NCI-H187 treated with DMSO at 0.1 percent for 48 hours (cell line): ENCODE measurements at places on chromosomes 7 and 10.

DNA sequence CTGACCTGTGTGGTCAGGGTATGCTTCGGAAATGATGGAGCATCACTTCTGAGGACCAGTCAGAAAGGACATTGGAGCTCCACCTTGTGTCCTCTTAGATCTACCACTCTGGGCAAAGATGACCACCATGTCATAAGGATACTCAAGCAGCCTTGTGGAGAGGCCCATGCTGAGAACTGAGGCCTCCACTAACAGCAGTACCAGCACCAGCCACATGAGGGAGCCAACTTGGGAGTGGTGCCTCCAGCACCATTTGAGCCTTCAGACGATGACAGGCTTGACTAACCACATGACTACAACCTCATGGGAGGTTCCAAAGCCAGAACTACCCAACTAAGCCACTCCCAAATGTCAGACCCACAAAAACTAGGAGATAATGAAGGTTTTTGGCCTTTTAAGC lies 116.0 kb downstream of the NPTX2 start:
- DNase-seq: no peak

DNA sequence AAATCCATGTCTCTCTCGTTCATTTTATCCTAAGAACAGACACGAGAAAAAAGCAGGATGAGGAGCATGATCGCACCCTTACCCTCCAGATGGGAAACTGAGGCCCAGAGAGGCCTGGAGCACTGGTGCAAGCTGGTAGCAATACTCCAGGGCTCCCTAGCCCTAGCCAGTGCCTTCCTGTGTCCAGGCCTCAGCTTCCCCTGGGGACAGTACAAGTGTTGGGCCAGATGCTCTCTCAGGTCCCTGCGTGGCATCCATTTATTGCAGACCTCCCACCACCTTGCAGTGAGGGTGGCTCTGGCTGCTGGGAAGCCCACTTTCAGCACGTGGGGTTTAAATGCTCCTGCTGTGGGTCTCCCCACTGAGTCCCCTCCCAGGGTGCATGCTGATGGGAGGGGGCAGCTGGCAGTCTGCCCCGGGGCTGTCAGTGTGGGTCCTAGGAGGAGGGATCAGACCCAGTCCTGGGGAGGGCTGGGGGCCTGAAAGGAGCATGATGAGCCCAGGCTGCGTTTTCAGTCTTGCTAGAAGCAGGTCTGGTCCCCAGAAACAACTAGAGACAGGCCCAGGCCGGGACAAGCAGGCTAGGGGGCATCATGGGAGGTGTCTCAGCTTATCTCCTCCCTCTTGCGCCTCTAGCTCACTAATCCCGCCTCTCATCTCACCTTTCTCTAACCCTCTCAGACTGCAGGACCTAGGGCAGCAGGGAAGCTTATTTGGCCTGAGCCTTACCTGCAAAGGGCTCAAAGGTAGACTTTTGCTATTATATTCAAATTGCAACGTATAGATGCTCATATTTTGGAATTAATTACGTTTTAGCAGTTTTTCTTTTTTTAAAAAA lies 662 bp upstream of the PPIF start:
- DNase-seq: no peak

GRCh38 chr7:25369786-25370185 lies 141.5 kb upstream of the NPVF start:
- no peak for DNase-seq

DNA sequence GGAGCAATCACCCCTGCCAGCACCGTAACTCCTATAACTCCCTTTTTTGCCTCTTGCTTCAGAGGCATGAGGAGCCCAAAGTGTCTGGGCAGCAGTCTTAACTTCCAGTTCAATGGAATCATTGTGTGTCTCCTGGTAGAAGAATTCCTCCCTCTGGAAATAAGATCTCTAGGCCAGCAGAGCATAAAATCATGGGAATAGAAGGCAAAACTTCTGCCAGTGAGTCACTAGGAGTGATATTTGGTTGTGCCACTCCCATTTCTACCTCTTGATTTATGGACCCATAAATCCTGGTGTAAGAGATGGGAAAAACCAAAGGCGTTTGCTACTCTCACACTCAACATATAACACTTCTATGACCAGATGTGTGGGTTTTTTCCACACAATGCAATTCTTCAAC lies 104.9 kb upstream of the FAM180A start:
- DNase-seq: no peak

GRCh38 chr10:71431239-71432100 lies 34.8 kb downstream of the CDH23 start:
- DNase-seq: no peak

- no peak for DNase-seq
Observed at GRCh38 chr7:70596598-70596913, 535.4 kb upstream of the GALNT17 start.

- DNase-seq: no peak
Observed at GRCh38 chr10:3526727-3527501, 258.1 kb downstream of the KLF6 start.

GRCh38 chr10:104337521-104337984 lies 712 bp downstream of the ITPRIP start:
- DNase-seq: no peak

GRCh38 chr10:61166065-61166464 lies 222.1 kb upstream of the RHOBTB1 start:
- DNase-seq: no peak

DNA sequence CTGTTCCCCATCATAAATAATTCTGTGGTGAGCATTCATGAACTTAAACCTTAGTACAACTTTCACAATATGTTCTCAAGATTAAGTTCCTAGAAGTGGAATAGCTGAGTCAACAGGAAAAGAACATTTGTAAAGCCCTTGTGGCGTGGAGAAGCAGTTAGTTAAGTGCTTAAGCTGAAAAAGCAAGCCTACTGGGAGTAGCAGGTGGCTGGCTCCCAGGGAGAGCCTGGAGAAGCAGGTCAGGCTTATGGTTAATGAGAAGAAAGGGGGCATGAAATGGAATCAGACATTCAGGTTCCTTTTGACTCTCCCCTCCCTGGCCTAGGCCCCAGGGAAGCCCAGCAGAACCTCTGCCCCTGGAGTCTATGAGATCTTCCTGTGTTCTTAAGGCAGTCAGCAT lies 35.3 kb downstream of the VSTM4 start:
- DNase-seq: no peak

GRCh38 chr7:29019896-29020295 lies 61.8 kb upstream of the TRIL start:
- DNase-seq: no peak

DNA sequence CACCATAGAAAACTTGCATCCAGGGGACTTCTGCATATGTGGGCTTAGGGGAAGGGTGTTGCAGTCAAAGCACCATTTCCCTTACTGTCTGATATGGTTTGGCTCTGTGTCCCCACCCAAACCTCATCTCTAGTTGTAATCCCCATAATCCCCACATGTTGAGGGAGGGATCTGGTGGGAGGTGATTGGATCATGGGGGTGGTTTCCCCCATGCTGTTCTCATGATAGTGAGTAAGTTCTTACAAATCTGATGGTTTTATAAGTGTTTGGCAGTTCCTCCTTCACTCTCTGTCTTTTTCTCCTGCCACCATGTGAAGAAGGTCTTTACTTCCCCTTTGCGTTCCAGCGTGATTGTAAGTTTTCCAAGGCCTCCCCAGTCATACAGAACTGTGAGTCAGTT lies 177.4 kb downstream of the ADK start:
- no peak for DNase-seq

GRCh38 chr7:41579961-41580935 lies 122.6 kb downstream of the INHBA start:
- DNase-seq: no peak

DNA sequence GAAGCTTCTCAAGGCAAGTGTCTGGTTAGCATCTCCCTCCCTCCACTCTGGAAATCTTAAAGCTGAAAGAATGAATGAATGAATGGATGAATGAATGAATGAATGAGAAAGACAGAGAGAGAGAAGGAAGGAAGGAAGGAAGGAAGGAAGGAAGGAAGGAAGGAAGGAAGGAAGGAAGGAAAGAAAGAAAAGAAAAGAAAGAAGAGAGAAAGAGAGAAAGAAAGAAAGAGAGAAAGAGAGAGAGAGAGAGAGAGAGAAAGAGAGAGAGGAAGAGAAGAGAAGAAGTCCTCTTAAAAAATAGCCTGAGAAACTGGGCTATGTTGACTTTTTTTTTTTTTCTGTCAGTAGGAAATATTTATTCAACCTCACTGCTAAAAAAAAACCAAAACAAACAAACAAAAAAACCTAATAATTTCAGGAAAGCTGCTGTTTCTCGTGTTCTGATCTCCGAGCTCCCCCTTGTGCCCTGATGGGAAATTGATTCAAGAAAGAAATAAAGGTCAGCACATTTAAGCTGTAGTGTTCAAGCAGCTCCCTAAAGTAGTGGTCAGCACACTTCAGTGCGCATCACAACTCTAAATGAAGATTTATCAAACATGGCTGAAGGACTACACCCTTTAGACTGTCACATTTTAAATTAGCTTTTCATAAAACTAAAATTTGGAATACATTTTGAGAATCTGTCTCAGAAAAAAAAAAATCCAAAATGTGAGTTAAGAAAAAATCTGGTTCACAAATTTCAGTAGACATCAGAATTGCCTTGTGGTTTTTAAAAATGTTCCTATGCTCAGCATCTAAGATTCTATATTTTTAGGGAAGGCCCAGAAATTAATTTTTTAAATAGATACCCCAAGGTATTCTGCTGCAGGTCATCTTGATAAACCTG lies 154.3 kb downstream of the ELAPOR2 start:
- no peak for DNase-seq

DNA sequence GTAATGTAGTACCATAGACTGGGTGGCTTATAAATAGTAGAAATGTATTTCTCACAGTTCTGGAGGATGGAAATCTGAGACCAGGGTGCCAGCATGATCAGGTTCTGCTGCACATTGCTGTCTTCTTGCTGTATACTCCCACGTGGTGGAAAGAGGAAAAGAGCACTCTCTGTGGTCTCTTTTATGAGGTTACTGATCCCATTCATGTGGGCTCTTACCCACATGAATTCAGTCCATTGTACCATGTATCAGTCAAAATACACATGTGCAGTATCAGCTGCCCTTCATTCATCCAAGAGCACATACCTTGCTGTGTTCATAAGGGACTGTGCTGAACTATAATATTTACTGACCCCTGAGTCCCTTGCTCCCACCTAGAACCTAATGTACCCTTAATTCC lies 17.1 kb downstream of the PNLIPRP2 start:
- no peak for DNase-seq

GRCh38 chr7:91311839-91312238 lies 47.6 kb downstream of the FZD1 start:
- no peak for DNase-seq

- DNase-seq: no peak
Observed at GRCh38 chr10:84267503-84268126, 22.8 kb downstream of the RGR start.

DNA sequence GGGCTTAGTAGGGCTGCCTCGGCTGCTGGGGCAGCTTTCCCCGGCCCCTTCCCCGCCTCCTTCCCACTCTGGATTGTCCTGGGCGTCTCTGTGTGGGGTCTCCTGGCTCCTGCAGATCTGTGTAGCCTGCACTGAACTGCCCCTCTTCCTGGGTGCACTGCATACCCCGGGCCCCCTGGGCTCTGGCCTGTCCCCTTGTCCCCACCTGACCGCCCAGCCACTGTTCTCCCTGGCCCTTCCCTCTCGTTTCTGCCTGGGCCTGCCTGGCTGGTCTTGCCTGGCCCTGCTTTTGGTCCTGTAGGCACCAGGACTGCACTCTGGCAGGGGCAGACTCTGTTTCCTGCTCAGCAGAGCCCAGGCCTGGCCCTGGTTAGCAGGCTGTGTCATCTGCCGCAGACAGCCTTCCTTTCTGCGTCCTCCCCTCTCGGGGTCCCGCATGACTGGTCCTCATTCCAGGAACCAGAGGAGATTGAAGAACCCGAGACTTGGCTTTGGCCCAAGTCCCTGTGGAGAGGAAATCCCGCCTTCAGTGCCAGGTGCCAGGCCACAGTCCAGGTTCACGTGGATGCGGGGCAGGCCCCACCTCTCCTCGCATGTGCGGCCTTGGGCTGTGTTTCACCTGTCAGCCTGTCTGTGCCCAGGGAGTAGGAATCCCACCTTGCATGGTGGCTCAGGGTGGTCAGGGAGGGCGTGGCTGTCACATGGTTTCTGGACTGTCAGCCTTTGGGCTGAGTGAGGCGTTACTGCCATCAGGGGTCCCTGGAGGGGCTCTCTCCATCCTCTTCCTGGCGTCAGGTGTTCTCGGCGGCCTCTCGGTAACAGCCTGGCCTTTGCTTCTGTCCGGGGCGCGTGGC lies 9.2 kb downstream of the INPP5A start:
- DNase-seq: no peak

DNA sequence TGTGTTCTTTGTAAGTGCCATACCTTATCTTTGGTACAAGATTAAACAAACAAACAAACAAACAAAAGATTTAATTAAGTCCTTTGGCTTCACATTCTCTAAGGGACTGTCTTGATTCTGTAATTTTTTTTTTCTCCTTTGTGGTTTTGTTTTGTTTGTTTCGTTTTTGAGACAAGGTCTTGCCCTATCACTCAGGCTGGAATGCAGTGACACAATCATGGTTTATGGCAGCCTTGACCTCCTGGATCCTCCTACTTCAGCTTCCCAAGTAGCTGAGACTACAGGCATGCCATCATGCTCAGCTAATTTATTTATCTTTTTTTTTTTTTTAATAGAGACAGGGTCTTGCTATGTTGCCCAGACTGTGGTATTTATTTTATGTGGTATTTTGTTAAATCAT lies 165.8 kb downstream of the LRRC4 start:
- DNase-seq: no peak

GRCh38 chr10:34305189-34305588 lies 509.9 kb downstream of the PARD3 start:
- DNase-seq: no peak

DNA sequence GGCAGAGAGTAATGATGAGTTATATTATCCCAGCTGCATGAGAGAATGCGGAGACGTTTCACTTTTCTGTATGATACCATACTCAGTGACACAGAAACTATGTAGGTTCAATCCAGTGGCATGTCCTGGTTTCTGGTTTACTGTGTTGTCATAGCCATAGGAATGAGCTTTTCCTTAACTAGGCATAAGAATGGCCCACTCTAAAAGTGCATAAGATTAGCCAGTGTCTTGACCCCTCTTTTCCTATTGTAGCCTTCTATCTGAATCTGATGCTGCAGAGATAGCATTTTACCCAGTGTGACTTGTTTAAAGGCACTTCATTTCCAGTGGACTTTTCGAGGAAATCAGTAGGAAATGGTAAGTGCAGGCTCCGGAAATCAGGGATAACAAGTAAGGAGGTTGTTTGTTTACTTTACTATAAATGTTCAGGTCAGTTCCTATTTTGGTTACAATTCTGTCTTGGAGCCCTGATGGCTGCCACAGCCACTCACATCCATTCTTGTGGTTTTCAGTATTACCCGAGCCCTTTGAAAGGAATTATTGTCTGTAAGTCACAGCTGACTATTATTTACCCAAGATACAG lies 70.5 kb downstream of the SEMA3A start:
- no peak for DNase-seq
